ENCODE measurements at places on chromosomes 11 and 22.

DNA sequence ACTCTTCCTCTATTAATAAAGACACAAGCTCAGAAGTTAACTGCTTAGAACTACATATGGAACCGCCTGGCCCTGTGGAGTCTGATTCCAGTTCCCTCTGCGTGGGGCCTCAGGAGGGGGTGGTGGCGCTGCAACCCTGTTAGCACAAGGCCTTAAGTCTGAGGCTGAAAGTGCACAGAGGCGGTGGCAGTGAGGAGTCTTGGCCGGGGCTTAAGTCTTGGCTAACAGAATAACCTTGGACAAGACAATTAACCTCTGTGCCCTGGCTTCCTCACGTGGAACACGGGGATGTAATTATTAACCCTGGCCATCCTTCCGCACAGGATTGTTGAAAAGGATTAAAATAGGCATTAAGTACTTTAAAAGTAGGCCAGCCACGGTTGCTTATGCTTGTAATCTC lies 191.5 kb downstream of the CEP164 start:
- H3K27ac ChIP-seq: no peak overlapping the region
- no peaks in the 10 kb centered on the region for H3K36me3 ChIP-seq
- peaks cover 1% of the 10 kb centered on the region for H3K27me3 ChIP-seq
- no peak for DNase-seq
- no peak overlapping the region for H3K4me3 ChIP-seq

DNA sequence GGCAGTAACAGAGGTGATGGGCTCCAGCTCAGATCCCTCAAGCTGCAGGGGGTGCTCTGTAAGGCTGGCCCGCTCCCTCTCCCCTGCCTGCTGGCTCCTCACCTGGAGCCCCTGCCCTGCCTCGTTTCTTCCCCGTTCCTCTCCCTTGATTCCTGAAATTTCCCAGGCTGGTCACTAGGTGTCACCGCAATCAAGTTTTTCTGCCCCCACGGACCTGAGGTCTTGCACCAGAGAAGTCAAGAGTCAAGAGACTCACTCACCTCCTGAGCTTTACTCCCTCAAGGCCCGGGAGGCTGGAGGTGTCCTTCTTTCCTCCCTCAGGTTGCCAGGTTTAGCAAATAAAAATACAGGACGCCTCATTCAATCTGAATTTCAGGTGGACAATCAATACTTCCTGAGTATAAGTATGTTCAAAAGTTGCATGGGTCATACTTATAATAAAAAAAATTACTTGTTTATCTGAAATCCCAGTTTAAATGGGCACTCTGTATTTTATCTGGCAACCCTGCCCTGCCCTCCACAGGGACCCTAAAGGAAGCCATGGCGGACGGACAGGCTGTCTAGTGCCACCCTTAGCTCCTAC lies 69.2 kb downstream of the SCUBE1 start:
- H3K4me3 ChIP-seq: no peak overlapping the region
- no peaks in the 10 kb centered on the region for H3K27me3 ChIP-seq
- H3K27ac ChIP-seq: no peak overlapping the region

GRCh38 chr22:24471570-24471969 lies 23.6 kb upstream of the UPB1 start:
- peaks cover 13% of the 10 kb centered on the region for H3K4me1 ChIP-seq
- H3K4me3 ChIP-seq: no peak overlapping the region
- no peak for DNase-seq
- H3K36me3 ChIP-seq: no peaks in the 10 kb centered on the region
- H3K27me3 ChIP-seq: no peaks in the 10 kb centered on the region

- no peak overlapping the region for H3K4me3 ChIP-seq
- H3K36me3 ChIP-seq: no peaks in the 10 kb centered on the region
- no peak overlapping the region for H3K27ac ChIP-seq
- H3K27me3 ChIP-seq: peaks cover 64% of the 10 kb centered on the region
- DNase-seq: no peak
These were observed 79.9 kb upstream of the VPREB1 start for GRCh38 chr22:22164541-22165272.

- no peak for DNase-seq
- no peaks in the 10 kb centered on the region for H3K27me3 ChIP-seq
- H3K27ac ChIP-seq: no peak overlapping the region
- peaks cover 15% of the 10 kb centered on the region for H3K4me1 ChIP-seq
These were observed 11.3 kb upstream of the EFCAB6 start for GRCh38 chr22:43823353-43823908.

- no peaks in the 10 kb centered on the region for H3K27me3 ChIP-seq
- H3K4me1 ChIP-seq: no peaks in the 10 kb centered on the region
- peaks cover 21% of the 10 kb centered on the region for H3K36me3 ChIP-seq
- H3K27ac ChIP-seq: peak overlapping the region; percentile 95
- H3K4me3 ChIP-seq: peak overlapping the region; percentile 66
- DNase-seq: no peak
These were observed 403 bp downstream of the RBM7 start for GRCh38 chr11:114400915-114401223.

GRCh38 chr11:78465169-78465942 lies 47.7 kb upstream of the GAB2 start:
- H3K27me3 ChIP-seq: no peaks in the 10 kb centered on the region
- H3K36me3 ChIP-seq: no peaks in the 10 kb centered on the region
- H3K4me1 ChIP-seq: no peaks in the 10 kb centered on the region
- no peak overlapping the region for H3K4me3 ChIP-seq
- no peak for DNase-seq

GRCh38 chr22:48960576-48960975 lies 867.1 kb downstream of the BRD1 start:
- no peak overlapping the region for H3K27ac ChIP-seq
- H3K27me3 ChIP-seq: no peaks in the 10 kb centered on the region
- DNase-seq: no peak
- no peaks in the 10 kb centered on the region for H3K36me3 ChIP-seq
- no peak overlapping the region for H3K4me3 ChIP-seq

- H3K27ac ChIP-seq: peak overlapping the region; percentile 17
- no peaks in the 10 kb centered on the region for H3K4me1 ChIP-seq
- DNase-seq: no peak
- no peak overlapping the region for H3K4me3 ChIP-seq
These were observed 10.9 kb upstream of the DKK3 start for GRCh38 chr11:12019337-12019736.

GRCh38 chr22:36317658-36318271 lies 64.8 kb downstream of the APOL1 start:
- peaks cover 76% of the 10 kb centered on the region for H3K36me3 ChIP-seq
- peaks cover 7% of the 10 kb centered on the region for H3K4me1 ChIP-seq

DNA sequence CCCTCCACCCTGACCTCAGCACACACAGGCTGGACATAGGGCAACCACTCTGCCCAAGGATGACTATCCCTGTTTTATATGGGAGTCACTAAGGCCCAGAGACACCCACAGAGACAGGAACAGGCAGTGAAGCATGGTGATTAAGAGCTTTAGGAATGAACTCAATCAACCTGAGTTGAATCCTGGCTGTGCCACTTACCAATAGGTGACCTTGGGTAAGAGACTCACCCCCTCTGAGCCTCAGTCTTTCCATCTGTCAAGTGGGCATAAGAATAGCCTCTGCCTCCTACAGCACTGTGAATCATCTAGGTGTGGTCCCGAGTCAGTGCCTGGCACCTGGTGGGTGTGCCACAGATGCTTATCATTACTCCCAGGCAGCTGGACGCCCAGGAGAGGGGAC lies 6.8 kb downstream of the CRYBB1 start:
- H3K4me1 ChIP-seq: no peaks in the 10 kb centered on the region
- peak overlapping the region; percentile 14 for H3K27ac ChIP-seq
- no peak for DNase-seq
- H3K36me3 ChIP-seq: no peaks in the 10 kb centered on the region
- no peak overlapping the region for H3K4me3 ChIP-seq
- H3K27me3 ChIP-seq: no peaks in the 10 kb centered on the region

DNA sequence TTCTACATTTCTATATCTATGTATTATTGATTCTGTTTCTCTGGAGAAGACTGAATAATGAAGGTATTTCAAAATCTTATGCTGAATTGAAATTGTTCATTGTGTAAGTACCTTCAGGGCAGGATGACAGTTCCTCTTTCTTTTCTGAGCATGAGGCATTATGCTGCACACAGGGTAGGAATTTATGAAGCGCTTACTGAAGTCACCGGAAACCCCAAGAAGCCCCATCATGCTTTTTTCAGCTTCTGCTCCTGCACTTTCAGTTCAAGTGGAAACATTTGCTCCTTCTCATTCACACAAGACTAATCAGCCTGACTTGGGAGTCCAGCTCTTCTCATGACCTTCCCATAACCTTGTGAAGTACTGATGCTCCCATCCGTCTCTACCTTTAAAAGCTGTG lies 314.7 kb upstream of the SORL1-AS1 start:
- no peak for DNase-seq
- no peak overlapping the region for H3K4me3 ChIP-seq
- no peak overlapping the region for H3K27ac ChIP-seq

GRCh38 chr11:120400564-120401364 lies 64.6 kb downstream of the ARHGEF12 start:
- H3K36me3 ChIP-seq: no peaks in the 10 kb centered on the region
- no peak for DNase-seq
- peak overlapping the region; percentile 16 for H3K4me3 ChIP-seq
- H3K27ac ChIP-seq: peak overlapping the region; percentile 14
- peaks cover 44% of the 10 kb centered on the region for H3K4me1 ChIP-seq
- no peaks in the 10 kb centered on the region for H3K27me3 ChIP-seq

GRCh38 chr11:95515371-95515770 lies 274.2 kb downstream of the FAM76B start:
- no peak for DNase-seq
- peaks cover 58% of the 10 kb centered on the region for H3K4me1 ChIP-seq
- no peak overlapping the region for H3K4me3 ChIP-seq

DNA sequence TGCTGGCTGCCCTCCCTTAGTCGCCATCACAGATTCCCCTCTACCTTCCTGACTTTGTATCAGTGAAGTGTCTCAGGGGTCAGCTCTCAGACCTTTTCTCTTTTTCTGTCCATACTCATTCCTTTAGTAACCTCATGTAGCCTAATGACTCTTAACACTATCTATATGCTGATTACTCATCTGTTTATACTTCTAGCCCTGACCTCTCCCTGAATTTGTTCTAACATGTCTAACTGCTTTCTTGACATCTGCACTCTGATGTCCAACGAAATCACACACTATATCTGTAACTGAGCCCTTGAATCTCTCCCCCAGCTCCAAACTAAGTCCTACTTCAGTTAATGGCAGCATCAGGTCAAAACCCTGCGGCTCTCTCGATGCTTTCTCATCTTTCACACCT lies 135.8 kb upstream of the TIMP3 start:
- H3K4me1 ChIP-seq: peaks cover 24% of the 10 kb centered on the region
- no peak overlapping the region for H3K4me3 ChIP-seq
- H3K27ac ChIP-seq: no peak overlapping the region

- no peak overlapping the region for H3K27ac ChIP-seq
- H3K4me1 ChIP-seq: peaks cover 70% of the 10 kb centered on the region
- no peaks in the 10 kb centered on the region for H3K36me3 ChIP-seq
- H3K4me3 ChIP-seq: no peak overlapping the region
These were observed 46.0 kb downstream of the CELF1 start for GRCh38 chr11:47506795-47507562.

GRCh38 chr11:330307-330693 lies 9.6 kb upstream of the IFITM3 start:
- H3K27ac ChIP-seq: no peak overlapping the region
- no peak for DNase-seq
- no peak overlapping the region for H3K4me3 ChIP-seq

- H3K27me3 ChIP-seq: no peaks in the 10 kb centered on the region
- no peak overlapping the region for H3K4me3 ChIP-seq
- no peaks in the 10 kb centered on the region for H3K36me3 ChIP-seq
- no peak for DNase-seq
- H3K27ac ChIP-seq: no peak overlapping the region
- no peaks in the 10 kb centered on the region for H3K4me1 ChIP-seq
These were observed 35.3 kb downstream of the MMP13 start for GRCh38 chr11:102920118-102920684.

DNA sequence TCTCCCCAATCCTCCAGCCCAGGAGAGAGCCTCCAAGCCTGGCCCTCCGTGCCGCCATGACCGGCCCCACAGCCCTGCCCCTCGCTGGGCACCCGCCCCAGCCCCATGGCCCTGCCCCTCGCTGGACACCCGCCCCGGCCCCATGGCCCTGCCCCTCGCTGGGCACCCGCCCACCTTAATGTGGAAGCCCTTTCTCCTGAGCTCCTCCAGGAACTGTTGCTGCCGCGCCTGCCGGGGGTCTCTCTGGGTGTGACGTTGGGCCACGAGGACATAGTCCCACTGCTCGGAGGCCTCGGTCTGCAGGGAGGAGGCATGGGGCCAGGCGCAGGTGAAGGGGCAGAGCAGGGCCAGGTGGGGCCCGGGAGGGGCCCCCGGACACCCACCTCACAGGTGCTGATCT lies 8.2 kb downstream of the ANO9 start:
- DNase-seq: no peak
- H3K27me3 ChIP-seq: no peaks in the 10 kb centered on the region
- H3K4me1 ChIP-seq: no peaks in the 10 kb centered on the region
- no peaks in the 10 kb centered on the region for H3K36me3 ChIP-seq
- H3K27ac ChIP-seq: no peak overlapping the region

DNA sequence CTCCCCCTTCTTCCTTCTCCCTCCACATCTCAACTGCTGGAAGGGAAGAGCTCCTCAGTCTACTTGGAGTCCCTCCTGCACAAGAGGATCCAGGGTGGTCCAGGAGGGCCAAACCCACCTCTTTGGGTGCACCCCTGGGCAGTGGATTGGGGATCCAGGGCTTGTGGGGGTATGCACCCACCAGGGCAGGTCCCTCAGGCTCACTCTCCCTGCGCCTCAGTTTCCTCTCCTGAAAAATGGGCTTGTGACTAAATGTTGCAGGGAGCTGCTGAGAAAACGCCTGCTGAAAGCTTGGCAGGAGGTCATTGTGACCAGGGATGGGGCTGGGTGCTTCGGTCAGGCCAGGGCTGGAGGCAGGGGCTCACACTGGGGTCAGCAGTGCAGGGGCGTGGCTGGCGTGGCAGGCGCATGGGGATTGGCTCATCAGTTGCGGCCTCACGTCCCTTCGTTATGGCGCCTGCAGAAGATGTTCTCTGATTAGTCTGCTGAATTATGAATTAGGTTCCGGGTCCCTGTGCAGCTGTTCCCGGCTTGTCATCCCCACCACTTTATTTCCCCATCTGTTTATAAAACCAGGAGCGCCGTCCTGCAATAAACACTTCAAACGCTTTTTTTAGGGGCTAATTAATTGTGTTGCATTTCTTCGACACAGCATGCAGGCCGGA lies 25.7 kb upstream of the CCDC188 start:
- H3K27ac ChIP-seq: no peak overlapping the region
- H3K4me1 ChIP-seq: no peaks in the 10 kb centered on the region
- DNase-seq: no peak
- no peak overlapping the region for H3K4me3 ChIP-seq
- no peaks in the 10 kb centered on the region for H3K36me3 ChIP-seq

DNA sequence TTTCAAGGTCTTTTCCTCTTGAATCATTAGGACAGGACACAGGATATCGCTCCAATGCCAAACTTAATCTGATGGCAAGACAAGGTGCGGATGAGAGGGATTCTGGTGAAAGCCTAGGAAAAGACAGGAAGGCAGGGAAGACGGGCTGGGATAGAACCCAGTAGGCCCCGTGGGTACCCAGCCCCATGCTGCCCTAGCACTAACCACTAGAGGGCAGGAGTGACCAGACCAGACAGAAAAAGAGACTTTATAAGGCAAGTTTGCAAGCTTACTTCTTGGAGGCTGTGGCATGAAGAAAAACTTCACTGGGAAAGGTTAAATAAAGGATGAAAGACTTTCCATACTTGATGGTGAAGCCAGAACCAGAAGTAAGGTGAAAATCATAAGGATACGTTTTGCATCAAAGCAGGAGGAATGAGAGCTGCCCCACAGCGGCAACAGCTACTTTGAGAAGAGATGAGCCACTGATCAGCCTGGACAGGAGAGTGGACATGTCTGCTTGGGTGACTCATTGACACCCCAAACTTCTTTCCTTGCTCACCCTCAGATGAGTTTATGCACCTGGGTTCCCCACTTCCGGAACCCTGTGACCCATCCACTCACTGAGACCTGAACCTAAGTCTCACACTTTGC lies 39.8 kb downstream of the SYN3 start:
- no peaks in the 10 kb centered on the region for H3K4me1 ChIP-seq
- H3K27ac ChIP-seq: no peak overlapping the region
- no peak for DNase-seq
- no peaks in the 10 kb centered on the region for H3K27me3 ChIP-seq
